ENCODE measurements at places on chromosomes 7 and 10. TPM values are rescaled to one million over a fixed set of nuclear protein-coding genes. Genes with fewer than 3 reads are reported as not detected.
A peak's percentile ranks its signal among the peaks of the same experiment; 100 is the strongest.

The WASHC2C gene
- total RNA-seq, result 17.9 TPM

The CYP3A7 gene
- not detected for total RNA-seq

The PLEKHS1 gene
- 1.0 TPM for total RNA-seq

The OR2A5 gene
- not detected for total RNA-seq

The OR6V1 gene
- total RNA-seq, result not detected

The DHTKD1 gene
- total RNA-seq, result 21.7 TPM

The LRRC4 gene
- total RNA-seq, result 16.7 TPM

The RASA4B gene
- 2.8 TPM for total RNA-seq

The NUPR2 gene
- total RNA-seq, result 0.32 TPM

The NUTM2E gene
- not detected for total RNA-seq

DNA sequence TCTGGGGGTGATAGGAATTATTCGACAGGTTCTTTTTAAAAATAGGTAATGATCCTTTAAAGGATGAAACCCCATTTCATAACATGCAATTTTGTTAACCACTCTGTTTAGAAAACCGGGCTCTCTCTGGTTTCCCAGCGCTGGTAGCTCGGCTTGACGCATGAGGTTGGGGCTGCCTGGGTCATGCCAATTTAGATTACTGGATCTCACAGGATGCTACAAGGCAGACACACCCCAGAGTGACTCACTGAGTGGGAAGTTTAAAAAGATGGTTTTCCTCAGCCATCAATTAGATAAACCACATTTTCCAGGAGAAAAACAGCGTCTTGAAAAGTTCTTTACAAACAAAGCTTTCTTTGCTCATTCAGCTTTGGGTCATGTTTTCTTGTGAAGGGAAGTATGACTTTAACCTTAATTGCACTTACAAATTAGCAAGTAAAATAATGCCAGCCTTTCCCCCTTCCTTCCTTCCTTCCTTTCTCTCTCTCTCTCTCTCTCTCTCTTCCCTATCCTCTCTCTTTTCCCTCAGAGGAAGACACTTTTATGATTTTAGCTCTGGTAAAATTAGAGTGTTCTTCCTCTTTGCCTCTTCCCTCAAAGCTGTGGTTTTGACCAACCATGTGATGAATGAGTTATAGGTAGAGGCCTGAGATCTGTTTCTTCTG is 99.8 kb downstream of the EPDR1 start:
- no peak for ATAC-seq

DNA sequence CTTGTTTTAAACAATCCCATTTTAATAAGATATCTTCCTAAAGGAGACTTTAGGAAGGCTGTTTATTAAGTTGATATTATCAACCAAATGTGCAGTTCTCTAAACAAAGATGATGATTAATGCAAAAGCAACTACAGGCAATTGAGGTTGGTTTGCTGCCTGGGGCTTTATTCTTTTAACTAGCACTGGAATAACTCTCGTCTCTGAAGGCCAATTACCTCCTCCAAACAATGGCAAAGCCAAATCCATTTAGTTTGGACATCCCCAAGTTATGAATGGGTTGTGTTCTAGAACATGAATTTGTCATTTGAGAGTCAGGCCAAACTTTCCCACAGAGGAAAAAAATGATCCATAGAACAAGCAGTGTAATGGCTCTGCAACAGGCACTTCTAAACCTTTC is 114.1 kb downstream of the SLC16A9 start:
- ATAC-seq, result no peak

GRCh38 chr10:10598297-10598696 is 419.4 kb upstream of the CELF2 start:
- ATAC-seq, result no peak

- ATAC-seq, result no peak
Observed at GRCh38 chr10:131749767-131750142, 151.1 kb upstream of the PPP2R2D start.

DNA sequence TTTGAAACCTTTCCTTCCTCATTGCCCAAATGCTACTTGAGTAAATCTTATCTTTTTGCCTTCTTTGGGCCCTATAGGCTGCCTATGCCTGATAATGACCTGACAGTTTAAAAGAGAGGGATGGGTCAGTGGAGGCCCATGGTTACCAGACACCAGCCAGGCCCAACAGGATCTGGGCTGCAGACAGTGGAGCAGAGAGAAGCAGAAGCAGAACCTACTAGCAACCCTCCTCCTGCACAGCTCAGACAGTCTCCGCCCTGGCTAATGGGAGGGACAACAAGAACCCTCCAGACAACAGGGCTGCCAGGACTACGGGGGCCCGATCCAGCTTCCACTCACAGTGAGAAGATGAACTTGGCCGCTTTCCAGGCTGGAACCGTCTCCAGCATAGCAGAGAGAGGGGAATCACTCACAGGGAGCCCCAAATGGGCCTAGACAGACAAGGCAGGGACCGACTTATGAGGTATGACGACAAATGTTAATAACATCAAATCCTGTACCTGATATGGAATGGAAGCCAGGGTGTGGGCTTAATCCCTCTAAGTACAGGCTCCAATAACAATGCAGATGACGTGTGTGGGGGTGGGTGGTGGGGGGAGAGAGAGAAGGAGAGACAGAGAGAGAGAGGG is 31.7 kb upstream of the DGKI start:
- peak; percentile 40 for ATAC-seq

DNA sequence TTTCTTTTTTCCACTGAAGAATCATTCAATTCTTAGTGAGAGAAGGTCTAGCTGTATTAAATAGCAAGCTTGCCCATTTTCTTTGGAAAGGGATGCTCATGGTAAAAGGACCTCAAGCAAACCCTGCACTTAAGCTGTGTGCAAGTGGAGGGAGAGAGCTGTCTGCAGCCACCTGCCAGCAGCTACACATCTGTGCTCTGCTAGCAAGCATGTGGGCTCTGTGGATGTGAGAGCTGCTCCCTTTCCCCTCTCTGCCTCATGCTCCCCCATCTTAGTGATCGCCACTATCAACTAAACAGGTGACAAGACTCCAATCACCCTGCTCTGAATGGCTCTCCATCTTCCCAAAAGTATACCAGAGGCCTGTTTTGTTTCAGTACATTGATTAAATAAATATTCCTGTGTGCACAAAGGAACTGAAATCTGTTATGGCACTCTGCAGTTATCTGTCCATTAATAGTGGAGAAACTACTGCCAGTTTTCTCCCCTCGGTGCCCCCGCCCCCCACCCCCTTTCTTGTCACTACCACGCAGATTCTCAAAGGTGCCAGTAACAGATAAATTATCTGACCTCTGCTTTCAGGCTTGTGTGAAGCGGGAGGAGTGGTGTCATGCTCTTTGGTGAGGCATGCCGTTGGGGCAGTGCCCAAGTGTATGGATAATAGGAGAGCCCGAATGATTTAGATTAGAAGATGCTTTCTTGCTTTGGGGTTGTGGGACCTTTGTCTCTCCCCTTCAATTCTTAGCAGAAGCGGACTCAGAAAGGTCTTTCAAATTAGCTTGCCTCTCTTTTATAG is 26.4 kb downstream of the AUTS2 start:
- no peak for ATAC-seq

DNA sequence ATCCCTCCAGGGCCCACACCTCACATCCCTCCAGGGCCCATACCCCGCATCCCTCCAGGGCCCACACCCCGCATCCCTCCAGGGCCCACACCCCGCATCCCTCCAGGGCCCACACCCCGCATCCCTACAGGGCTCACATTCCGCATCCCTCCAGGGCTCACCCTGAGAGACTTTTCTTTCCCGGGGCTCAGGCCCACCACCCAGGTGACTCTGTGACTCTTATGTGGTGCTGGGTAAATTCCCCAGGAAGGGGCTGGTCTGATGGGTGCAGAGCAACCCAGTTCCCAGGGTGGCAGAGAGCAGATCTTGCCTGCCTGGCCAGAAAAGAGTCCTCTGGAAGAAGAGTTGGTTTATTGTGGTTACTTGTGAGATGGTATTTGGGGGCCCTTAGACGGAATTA is 290.7 kb downstream of the TCERG1L start:
- ATAC-seq, result no peak

DNA sequence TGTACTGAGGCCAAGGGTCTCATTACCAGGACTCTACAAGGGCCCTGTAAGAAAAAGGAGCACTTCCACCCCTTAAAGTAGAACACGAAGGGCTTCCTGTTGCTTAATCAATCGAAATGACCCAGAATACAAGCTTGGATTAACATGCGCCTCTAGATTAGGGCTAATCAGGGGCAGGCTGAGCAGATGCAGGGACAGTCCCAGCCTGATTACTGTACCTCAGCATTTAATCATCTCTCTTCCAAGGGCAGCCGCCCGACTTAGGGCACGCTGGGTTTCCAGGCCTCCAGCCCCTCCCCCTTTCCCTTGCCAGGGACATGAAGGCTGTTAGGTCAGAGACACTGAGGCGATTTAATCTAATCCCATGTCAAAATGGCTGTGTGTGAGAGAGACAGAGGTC is 138.6 kb downstream of the NRF1 start:
- peak; percentile 30 for ATAC-seq

GRCh38 chr7:618539-619367 is 99.1 kb upstream of the PDGFA start:
- ATAC-seq, result no peak

- ATAC-seq, result no peak
Observed at GRCh38 chr7:91149341-91150246, 114.6 kb upstream of the FZD1 start.

DNA sequence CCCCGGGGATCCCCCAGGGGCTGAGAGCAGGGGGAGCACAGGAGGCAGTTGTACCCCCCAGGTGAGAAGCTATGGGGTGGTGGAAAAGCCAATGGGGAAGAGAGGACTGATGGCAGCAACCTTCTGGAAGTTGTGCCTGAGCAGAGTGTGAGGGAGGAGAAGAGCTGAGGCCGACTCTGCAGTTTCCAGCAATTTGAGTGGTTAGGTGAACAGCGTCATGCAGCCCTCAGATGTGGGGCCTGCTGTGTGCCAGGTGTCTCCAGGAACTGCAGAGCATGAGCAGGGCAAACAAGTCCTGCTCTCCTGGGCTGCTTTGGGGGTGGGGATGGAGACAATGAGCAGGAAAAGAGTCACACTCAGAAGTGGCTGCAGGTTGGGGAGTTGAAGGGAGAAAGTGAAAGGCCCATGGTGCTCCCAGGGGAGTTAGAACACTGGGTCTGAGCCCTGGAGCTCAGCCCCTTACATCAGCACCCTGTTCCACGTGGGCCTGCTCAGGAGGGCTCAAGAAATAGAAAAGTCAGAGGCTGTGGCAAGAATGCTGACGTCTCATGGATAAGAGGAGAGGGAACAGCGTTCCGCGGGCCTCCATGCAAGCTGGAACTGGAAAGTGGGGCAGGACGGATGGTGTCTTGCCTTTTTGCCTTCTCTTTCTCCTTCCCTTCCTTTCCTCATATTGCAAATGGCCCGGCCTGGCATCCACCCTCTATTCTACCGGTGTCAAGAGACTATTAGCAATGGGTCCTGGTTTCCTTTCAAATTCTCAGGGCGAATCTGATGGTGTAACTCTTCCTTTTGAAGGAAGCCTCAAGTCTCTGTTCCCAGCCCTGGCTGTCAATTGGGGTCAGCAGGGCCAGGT is 4.0 kb upstream of the AFAP1L2 start:
- ATAC-seq, result no peak

DNA sequence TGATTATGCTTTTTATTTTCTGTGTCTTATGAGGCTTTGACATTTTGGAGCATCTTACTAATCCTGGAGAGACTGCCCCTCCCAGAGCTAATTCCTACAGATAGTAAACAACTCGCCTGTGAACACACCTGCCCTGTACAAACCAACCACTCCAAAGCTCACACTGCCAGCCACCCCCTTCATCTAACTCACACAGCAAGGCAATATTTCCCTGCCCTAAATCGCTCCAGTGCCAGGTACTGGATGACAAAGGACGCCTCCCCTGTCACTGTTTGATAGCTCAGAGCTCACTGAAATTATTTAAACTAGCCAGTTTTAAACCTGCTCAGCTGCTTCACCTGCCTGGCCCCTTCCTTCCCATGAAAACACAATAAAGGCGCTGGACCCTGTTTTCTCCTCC is 535.1 kb upstream of the CELF2 start:
- no peak for ATAC-seq

DNA sequence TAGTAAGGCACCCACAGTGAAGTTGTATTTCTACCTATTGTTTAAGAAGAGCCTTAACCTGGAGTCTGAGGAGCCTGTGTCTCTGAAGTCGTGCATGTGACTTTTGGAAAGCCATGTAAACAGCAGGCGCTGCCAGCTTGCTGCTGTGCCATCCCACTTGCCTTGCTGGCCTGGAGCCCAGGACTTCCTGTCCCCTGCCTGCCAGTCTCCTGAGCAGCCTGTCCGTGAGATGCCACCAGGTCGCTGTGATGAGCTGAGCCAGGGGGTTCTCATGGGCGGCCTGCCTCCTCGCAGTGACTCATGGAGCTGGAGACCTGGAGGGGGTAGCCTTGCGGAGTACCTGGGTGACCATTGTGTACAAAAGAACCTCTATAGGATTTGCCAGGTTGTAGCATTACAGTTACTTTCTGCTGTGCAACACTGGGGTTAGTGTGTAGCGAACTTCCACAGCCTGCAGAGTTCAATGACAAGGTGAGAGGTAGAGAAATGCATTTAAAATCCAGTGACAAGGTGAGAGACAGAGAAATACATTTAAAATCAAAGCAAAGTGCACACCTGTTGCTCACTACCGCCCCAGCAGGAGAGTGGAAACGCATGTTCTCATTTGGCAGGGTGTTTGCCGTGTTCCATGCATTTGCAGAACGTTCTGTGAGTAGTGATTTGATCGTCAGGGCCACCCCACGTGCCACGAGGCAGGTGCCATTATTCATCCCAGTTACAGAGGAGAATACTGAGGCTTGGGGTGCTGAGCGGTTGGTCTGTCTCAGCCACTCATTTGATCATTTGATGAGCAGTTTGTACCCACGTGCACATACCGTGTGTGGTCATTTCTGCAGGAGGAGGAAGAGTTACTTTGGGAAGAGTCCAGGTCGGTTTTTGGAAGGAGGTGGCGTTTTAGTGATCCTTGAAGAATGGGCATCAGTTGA is 36.6 kb upstream of the BHLHA15 start:
- ATAC-seq, result no peak

DNA sequence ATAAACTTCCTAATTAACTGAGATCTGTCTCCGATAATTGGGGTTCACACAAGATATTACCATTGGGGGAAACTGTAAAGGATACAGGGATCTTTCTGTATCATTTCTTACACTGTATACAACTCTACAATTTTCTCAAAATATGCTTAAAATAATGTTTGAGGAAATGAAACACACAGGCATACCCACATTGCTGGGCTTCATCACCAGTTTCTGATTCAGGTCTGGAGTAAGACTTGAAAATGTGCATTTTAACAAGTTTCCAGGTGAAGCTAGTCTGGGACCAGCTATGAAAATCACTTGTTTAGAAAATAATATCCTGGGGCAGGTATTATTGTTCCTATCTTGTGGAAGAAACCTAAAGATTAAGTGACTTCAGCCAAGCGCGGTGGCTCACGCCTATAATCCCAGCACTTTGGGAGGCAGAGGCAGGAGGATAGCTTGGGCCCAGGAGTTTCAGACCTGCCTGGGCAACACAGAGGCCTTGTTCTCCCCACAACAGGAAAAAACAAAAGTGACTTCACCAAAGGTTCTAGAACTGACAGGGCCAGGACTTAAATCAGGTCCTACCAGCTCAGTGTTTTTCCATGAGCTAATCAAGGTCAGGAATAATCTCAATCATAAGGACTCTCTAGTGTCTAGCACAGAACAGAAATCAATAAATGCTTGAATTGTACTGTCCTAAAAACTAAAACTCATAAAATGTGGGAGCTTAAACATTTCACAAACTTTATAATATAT is 12.6 kb downstream of the TOMM7 start:
- no peak for ATAC-seq

GRCh38 chr7:139254281-139254680 is 23.2 kb downstream of the UBN2 start:
- no peak for ATAC-seq

Measured in esophagus mucosa (tissue), 1 donor.